DND-41 (cell line): ENCODE measurements at places on chromosomes 6 and 20.

GRCh38 chr6:134680021-134680420 is 269.9 kb downstream of the ALDH8A1 start:
- no peak for DNase-seq
- H3K36me3 ChIP-seq, result no peaks in the 10 kb centered on the region
- H3K4me1 ChIP-seq, result no peaks in the 10 kb centered on the region
- no peak overlapping the region for H3K4me3 ChIP-seq
- H3K27ac ChIP-seq, result no peak overlapping the region
- no peaks in the 10 kb centered on the region for H3K27me3 ChIP-seq

DNA sequence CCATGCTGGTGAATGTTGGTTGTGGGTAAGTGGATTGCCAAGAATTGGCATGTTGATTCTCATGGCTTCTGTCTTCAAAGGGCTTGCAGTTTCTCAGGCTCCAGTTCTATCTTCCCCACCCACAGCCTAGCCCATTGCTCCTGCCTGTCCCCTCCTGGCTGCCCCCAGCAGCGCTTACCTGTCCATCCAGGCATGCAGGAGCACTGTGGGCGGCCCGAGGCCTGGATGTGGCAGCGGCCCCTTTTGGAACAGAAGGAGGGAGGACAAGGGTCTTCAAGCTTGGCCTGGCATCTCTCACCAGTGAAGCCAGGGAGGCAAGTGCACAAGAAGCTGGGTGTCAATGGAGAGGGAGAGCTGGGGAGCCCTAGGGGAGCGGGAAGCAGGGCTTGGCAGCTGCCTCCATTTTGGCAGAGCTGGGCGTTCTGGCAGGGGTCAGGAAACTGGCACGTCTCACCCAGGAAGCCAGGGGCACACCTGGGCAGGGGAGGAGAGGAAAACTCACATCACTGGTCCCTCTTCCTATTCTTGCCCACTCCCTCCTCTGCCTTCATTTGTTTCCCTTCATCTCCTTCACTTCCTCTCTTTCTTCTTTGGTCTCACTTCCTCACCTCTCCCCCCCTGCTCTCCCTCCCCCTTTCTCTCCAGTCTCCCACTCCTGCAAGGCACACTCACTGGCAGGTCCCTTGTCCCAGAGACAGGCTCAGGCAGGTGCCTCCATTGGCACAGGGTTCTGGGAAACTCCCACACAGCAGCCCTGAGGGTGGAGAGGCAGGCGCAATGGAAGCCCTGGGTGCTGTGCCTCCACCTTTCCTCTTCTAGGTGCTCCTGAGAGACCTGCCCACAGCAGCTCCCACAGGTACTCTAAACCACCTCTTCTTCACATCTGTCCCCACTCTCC is 1.3 kb downstream of the NOTCH4 start:
- H3K4me1 ChIP-seq, result no peaks in the 10 kb centered on the region
- H3K4me3 ChIP-seq, result no peak overlapping the region
- H3K27me3 ChIP-seq, result peaks cover 14% of the 10 kb centered on the region
- H3K36me3 ChIP-seq, result no peaks in the 10 kb centered on the region
- no peak overlapping the region for H3K27ac ChIP-seq

GRCh38 chr6:80325742-80326141 is 219.3 kb downstream of the BCKDHB start:
- no peak overlapping the region for H3K4me3 ChIP-seq
- no peak overlapping the region for H3K27ac ChIP-seq
- DNase-seq, result no peak

- no peak overlapping the region for H3K4me3 ChIP-seq
- no peak overlapping the region for H3K27ac ChIP-seq
- no peaks in the 10 kb centered on the region for H3K4me1 ChIP-seq
Measured at GRCh38 chr6:10190042-10190441, 224.8 kb downstream of the TFAP2A start.

GRCh38 chr6:298233-299103 is 6.2 kb downstream of the DUSP22 start:
- no peak for DNase-seq
- peaks cover 13% of the 10 kb centered on the region for H3K4me1 ChIP-seq

GRCh38 chr20:21393166-21393565 is 4.2 kb downstream of the NKX2-4 start:
- peaks cover 14% of the 10 kb centered on the region for H3K36me3 ChIP-seq
- DNase-seq, result no peak
- no peaks in the 10 kb centered on the region for H3K4me1 ChIP-seq
- no peaks in the 10 kb centered on the region for H3K27me3 ChIP-seq

DNA sequence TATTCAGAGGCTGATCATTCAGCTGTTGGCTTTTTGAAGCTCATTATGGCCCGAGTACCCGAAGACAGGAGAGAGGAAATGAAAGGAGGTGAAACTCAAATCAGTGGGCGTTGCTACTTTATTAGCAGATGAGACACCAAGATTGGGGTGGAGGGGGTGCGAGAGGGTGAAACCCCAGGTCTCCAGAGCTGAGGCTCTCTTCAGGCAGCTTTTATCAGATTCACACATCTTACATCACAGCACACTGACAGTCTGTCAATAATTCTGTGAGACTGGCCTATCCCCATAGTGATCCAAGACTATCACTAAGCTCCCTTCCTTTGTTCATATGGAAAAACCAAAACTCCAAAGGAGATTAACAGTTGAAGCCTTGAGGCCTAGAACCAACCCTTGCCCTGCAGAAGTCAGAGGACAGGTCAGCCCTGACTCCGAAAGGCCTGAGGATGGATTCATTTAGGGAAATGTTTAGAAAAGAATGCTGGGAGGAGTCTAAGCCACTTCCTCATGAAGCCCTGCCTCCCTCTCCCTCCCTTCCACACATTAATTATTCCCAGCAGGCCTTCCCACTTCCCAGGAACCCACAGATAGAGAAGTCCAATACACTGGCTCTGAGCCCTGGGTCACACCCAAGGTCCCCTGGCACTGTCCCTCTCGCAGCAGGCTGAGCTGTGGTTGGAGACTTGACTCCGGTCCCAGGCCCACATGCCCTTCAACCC is 23.2 kb downstream of the TRERF1 start:
- peaks cover 5% of the 10 kb centered on the region; the same call in 1 of the 2 replicates for H3K36me3 ChIP-seq
- no peaks in the 10 kb centered on the region for H3K27me3 ChIP-seq
- H3K4me3 ChIP-seq, result no peak overlapping the region
- no peak overlapping the region for H3K27ac ChIP-seq
- DNase-seq, result no peak

DNA sequence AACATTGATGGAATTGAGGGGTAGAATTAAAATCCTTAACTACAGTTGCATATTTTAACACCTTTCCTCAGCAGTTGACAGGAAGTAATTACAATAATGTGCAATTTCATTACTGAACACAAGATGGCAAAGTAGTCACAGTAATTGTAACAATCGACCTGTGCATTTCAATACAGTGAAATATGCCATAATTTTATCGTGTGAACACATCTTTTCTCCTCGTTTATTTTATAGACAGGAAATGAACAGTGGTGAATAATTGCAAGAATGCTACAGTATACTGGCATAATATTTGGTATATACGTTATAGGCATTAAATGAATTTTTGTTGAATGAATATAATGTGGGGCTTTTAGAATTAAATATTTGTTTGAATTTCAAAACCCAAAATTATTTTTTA is 25.0 kb downstream of the CYB5R4 start:
- DNase-seq, result no peak
- H3K27ac ChIP-seq, result no peak overlapping the region
- peaks cover 6% of the 10 kb centered on the region; the same call in 1 of the 2 replicates for H3K4me1 ChIP-seq
- H3K27me3 ChIP-seq, result no peaks in the 10 kb centered on the region
- H3K4me3 ChIP-seq, result no peak overlapping the region

DNA sequence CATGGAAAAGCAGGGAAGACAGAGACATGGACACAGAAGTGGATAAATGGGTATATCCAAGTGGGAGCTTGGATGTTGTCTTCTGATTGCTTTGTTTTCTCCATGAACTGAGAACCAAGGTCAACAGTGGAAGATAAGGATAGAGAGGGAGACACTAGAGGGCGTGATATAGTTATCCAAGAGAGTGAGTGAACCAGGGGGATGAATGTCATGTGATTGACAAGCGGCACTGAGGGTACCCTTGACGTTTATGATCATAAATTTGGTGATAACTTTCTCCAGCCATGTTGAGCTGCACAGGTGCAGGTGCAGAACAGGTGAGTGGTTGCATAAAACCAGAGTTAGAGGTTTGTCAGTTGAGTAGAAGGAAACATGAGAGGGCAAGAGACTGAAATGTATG is 20.7 kb downstream of the EBF4 start:
- DNase-seq, result no peak
- H3K4me3 ChIP-seq, result no peak overlapping the region
- peaks cover 26% of the 10 kb centered on the region for H3K27me3 ChIP-seq
- H3K4me1 ChIP-seq, result no peaks in the 10 kb centered on the region

- DNase-seq, result no peak
- peaks cover 23% of the 10 kb centered on the region for H3K4me1 ChIP-seq
- H3K27me3 ChIP-seq, result no peaks in the 10 kb centered on the region
- no peak overlapping the region for H3K27ac ChIP-seq
- H3K4me3 ChIP-seq, result no peak overlapping the region
- H3K36me3 ChIP-seq, result no peaks in the 10 kb centered on the region
Measured at GRCh38 chr6:137224799-137225198, 5.6 kb upstream of the IFNGR1 start.

DNA sequence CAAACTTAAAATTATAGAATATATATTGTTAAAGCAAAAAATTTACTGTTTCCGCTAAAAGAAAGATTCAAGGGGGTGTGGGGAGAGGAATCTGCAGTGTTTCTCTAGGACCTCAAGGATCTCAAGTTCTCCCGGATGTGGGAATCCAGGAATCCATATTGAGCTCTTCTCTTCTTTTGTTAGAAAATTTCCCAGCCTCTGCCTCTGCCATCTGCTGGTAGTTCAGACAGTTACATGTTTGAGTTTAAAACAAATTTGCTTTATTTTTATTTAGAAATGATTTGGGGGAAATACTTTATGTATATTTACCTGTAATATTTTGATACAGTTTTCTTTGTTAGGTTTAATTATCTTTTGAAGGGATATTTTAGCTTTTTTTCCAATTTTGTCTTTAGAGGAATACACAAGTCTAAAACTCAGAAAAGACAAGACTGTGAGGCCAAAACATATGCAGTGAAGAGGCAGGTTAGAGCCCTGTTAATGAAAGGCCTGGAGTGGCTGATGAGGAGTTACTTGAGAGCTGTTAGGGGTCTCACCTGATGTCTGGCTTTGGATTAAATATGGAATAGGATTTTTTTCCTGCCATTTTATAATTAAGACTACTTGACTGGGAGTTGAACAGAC is 268.8 kb downstream of the ARID1B start:
- peaks cover 20% of the 10 kb centered on the region; the same call in 1 of the 2 replicates for H3K36me3 ChIP-seq
- no peak for DNase-seq
- H3K27me3 ChIP-seq, result no peaks in the 10 kb centered on the region
- no peaks in the 10 kb centered on the region for H3K4me1 ChIP-seq
- no peak overlapping the region for H3K4me3 ChIP-seq

- H3K27me3 ChIP-seq, result no peaks in the 10 kb centered on the region
- DNase-seq, result no peak
- no peaks in the 10 kb centered on the region for H3K36me3 ChIP-seq
- H3K4me3 ChIP-seq, result no peak overlapping the region
- H3K4me1 ChIP-seq, result peaks cover 6% of the 10 kb centered on the region
- H3K27ac ChIP-seq, result no peak overlapping the region
Measured at GRCh38 chr6:39301606-39302005, 12.6 kb downstream of the KCNK17 start.

GRCh38 chr6:113464960-113465359 is 392.2 kb upstream of the MARCKS start:
- no peaks in the 10 kb centered on the region for H3K4me1 ChIP-seq
- no peaks in the 10 kb centered on the region for H3K36me3 ChIP-seq
- H3K4me3 ChIP-seq, result no peak overlapping the region
- H3K27ac ChIP-seq, result no peak overlapping the region

DNA sequence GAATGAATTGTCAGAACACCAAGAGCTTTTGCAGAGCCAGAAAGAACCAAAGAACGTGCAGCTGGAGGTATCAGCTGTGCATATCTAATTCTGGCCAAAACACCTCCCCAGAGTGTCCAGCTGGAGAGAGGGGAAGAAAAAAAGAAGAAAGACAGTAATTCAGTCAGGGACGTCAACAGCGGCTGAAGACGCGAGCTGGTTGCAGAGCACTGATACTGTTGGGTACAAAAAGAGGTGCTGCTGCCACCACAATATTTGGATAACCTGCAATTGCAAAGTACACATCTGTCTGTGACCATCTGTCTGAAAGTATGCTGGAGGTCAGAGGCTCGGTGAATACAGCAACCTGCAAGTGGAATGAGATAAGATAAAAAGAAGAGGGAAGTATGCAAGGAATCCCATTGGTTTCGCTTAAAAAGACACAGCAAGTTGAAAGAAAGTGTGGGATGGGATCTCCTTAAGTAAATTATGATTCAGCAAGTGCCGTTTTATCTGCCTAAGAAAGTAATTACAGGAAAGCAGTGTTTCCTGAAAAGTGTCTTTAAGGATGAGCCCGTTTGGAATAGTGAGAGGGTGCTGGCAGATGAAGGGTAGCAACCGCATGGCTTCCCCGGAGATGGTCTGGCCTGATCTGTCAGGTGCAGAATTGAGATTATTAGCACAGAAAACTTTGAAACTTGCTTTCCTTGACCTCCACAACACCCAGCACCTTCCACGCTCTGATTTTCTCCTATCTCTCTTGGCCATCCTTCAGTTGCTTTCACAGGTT is 189.9 kb upstream of the PRDM1 start:
- no peaks in the 10 kb centered on the region for H3K36me3 ChIP-seq
- H3K27me3 ChIP-seq, result no peaks in the 10 kb centered on the region
- H3K27ac ChIP-seq, result no peak overlapping the region

DNA sequence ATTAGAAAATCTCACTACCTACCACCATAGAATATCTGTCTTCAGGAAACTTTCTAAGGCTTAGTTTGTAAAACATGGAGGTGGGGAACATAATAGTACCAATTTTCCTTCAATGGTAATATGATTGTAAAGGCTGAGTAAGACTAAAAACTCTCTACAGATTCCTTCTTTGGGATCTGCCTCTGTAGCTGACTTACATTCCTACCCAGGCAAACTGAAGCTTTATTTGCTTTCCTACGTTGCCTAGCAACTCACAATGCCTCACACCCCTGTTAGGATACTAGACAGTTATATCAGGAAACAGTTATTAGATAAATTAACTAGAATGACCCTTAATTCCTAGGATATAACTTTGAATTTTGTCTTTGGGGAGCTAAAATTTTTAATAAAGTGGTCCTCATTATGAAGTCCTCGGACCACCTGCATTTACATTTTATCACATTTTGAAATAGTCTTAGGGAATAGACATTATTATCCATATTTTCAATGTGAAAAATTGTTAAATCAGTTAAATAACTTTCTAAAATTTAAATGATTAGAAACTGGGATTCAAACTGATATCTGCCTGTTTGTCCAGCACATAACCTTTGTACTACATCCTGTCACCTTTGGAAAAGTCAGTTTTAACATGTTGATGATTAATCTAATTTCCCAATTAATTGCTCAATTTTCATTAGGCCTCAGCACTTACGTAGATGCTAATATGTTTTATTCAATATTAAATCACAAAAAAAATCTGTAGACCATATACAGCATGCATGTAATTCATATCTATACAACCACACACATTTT is 591.4 kb downstream of the RNF144B start:
- no peak for DNase-seq
- no peaks in the 10 kb centered on the region for H3K36me3 ChIP-seq
- no peak overlapping the region for H3K27ac ChIP-seq
- H3K4me1 ChIP-seq, result no peaks in the 10 kb centered on the region
- no peak overlapping the region for H3K4me3 ChIP-seq
